ENCODE measurements at places on chromosomes 11 and 22.
A peak's percentile ranks its signal among the peaks of the same experiment; 100 is the strongest.

DNA sequence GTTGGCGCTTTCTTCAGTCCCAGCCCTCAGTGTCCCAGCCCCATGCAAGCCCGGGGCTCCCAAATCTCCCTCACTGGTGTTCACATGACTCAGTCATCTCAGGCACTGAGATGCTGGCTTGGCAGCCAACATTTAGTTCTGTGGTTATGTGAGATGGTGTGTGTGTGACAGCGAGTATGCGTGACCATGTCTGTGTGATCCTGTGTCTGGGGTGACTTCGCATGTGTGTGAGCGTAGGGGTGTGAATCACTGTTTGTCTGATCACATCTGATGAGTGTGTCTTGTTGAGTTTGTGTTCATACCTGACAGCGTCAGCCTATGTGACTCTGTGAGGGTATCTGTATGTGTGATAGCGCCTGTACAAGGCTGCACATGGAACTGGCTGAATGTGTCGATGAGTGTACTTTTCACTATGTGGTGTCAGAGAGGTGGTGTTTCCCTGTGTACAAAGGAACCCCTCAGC lies 16.2 kb downstream of the CREB3L1 start:
- peak; percentile 97 for DNase-seq

DNA sequence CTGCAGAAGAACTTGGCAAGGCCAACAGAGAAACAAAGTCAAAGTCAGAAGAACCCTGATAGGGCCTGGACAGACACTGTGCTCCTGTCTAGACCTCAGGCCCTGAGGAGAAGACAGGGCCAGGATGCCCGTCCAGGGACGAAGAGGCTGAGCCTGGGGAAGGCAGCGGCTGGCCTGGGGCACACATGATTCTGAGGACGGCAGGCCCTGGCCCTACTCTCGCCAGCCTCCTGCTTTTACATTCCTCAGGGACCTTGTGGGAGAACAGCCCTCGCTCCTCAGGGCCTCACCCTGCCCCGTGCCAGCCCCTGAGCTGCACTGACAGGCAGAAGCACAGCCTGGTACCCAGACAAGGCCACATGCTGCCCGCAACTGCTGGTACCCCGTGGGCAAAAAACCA lies 43.6 kb upstream of the TTLL12 start:
- no peak for DNase-seq

GRCh38 chr11:58494101-58494500 lies 13.8 kb downstream of the OR5B21 start:
- no peak for DNase-seq

- peak; percentile 95 for DNase-seq
Measured at GRCh38 chr11:118918128-118918685, 7.5 kb downstream of the BCL9L start.

DNA sequence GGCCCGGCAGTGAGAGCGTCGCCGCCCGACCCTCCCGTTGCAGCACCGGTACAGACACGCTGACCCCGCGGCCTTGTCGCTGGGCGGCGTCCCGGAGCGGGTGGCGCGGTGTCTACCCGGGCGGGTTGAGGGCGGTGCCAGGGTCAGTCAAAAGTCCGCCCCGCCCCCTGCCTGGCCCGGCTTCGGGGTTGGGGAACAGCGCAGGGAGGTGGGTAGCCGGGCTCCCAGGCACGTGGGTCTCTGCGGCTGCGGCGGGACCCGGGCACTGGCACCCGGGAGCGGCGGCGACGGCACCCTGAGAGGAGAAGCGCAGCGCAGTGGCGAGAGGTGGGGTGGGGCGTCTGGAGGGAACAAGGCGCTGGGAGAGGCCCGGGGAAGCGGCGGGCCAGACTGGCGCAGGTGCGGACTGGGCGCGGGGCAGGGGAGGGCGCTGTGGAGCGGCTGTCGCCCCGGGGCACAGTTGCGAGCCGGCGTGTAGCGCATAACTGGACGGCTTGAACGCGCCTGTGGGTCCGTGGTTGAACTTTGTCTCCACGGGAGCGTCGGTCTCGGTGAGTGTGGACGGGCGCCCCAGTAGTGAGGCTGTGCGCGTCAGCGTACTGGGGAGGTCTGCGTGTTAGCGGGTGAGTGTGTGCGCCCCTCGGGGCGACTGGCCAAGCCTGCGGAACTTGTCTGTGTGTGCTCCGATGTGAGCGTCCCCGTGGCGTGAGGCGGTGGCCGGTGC lies at the start of gene P2RY2:
Gene P2RY2 (plus strand): TSS at position 176 of the 724 bp plus-strand sequence. CDS start 15,879 bp downstream, outside the sequence.
- DNase-seq = peak; percentile 50

- DNase-seq = no peak
Measured at GRCh38 chr11:74072721-74073120, 63.8 kb upstream of the UCP3 start.

DNA sequence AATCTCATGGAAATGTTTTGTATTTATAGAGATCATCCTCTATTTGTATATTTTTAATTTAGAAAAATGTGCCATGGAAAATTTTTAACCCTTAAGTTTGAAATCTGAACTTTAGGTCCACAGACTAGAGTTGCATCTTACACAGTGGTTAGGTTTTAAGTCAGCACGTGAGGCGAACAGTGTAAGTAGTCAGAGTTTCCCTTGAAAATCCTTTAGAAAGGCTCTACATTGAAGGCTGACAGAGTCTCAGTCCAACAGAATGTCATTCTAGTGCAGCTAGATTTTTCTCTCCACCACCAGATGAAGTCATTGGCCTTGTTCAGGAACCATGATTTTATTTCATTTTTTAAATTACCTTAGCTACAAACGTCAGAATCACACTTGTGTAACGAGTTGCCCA lies 18.7 kb downstream of the HMGXB4 start:
- no peak for DNase-seq

DNA sequence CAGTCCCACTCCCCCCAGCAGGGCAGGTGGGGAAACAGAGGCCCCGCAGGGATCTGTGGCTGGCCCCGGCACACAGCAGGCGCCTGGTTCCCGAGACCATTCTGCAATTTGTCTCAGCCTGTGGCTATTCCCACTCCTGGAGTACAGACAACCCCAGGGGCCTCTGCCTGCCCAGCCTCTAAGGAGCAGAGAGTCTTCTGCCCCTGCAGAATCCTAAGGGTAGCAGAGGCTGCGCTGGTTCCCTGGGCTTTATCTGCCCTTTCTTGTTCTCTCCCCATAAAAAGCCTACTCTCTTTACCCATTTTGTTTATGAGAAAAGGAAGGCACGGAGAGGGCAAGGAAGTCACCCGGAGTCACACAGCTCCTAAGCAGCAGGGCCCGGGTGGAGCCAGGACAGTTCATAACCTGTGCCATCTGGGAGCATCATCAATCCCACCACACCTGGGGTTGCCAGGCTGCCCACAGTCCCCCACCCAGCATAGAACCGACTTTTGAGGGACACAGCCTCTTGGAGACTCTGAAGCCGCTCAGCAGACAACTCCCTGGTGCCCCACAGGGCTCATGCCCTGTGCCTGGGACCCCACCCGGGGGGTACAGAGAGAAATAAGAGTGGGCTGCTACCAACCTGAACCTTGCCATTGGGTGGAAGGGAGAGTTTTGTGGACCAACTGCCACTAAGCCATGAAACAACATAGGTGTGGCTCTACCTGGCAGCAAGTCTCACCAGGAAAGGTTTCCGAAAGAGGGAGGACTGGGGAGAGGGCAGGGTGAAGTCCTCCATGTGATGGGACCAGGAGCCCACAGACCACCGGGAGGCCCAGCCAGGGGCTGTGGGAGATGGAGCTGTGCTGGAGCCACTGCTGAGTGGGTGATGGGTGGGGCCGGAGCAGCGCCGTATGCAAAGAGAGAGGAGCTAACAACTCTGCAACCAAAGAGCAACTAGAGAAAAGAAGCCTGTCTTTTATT lies 17.2 kb upstream of the LINC01488 start:
- DNase-seq = no peak

GRCh38 chr11:101860696-101861427 lies 53.9 kb upstream of the CEP126 start:
- peak; percentile 53 for DNase-seq

DNA sequence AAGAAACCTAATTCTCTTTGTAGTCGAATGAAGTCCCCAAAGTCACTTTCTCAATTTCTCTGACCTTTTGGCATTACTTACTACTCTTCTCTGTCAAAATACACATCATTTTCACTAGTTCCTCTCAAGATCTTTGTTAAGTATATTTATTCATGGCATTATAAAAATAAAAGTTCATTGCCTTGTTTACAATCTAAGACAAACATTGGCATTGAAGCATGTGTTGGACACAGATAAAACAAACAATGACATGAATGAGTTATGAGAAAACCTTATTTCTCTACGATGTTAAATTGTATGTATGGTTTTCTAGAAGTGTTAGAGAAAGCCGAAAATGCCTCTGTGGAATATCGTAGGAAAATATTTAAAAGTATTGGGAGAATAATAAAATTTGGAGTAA lies 8.6 kb upstream of the OR51G1 start:
- no peak for DNase-seq

DNA sequence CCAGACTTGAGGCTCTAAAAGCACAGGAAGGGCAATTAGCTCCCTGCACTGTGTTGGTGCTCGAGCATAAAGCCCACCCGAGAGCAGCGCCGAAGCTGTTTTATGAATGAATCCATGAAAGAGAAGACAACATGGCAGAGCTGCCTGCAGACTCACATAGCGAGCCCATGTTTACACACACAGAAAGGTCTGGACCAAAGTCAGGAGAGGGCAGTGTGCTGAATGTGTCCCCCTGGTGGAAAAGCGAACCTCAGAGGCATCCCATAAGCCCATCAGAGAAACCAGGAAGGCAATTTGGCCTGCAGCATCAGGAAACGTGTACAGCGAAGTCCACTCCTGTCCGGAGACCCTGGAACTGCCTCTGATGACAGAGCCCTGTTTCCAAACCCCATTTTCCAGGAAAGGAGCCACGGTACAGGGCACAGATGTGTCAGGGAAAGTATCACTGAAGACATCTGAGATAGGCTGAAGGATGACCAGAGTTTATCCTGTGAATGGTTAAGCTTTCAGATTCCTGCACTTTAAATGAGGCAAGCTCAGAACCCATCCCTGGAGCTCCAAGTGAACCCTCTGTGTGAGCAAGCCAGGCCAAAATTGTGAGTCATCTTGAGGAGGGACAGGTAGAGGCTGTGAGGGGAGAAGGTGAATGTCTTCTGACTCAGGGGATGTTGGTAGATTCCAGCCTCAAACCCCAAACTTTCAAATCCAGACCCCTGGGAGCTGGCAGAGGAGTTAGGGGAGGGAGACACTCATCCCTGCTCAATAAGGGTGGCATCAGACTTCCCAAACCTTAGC lies 36.9 kb downstream of the CHRDL2 start:
- no peak for DNase-seq

- no peak for DNase-seq
Measured at GRCh38 chr11:34904421-34904955, 11.7 kb downstream of the APIP start.

DNA sequence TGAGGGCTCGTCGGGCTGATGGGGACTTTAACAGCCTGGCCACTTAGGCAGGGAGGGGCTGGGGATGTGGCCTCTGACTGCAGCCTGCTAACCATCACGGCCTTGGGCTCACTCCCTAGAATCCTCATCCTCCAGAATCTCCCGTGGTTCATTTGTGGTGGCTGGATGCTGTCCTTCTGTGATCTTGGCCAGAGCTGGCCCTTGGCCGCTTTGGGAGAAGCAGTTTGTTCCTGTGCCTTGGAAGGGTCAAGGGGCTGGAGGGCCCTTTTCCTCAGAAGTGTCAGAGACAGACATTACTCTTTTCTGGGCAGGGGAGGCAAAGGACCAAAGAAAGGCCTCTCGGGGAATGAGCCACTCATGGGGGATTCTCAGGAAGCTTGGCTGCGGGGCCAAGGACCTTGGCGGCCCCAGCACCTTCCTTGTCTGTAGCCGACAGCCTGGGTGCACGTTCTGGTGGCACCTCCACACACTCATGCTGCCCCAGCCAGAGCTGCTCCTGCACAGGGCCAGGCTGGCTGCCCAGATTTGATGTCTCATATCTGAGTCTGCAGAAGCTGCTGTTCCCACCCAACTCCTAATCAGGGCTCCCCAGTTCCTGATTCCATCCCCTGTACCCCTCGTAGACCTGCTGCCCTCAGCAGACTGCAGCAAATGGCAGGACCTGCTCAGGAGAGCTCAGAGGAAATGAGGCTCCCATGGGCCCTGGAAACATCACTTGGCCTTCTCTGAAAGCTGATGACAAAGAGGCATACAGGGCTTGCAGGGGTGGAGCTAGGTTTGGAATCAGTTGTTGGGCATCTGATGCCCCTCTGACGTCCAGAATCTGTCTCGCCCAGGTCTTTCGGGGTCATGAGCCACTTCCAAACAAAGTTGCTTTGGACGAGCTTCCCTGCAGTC lies 107.7 kb downstream of the CTTN start:
- DNase-seq = no peak

- no peak for DNase-seq
Measured at GRCh38 chr11:9642894-9643293, 21.0 kb upstream of the SWAP70 start.

GRCh38 chr11:66722745-66723651 lies 6.0 kb downstream of the SPTBN2 start:
- DNase-seq = no peak

- peak; percentile 56 for DNase-seq
Measured at GRCh38 chr22:24466716-24467328, 28.3 kb upstream of the UPB1 start.

GRCh38 chr11:78350646-78351165 lies 66.9 kb downstream of the GAB2 start:
- no peak for DNase-seq

DNA sequence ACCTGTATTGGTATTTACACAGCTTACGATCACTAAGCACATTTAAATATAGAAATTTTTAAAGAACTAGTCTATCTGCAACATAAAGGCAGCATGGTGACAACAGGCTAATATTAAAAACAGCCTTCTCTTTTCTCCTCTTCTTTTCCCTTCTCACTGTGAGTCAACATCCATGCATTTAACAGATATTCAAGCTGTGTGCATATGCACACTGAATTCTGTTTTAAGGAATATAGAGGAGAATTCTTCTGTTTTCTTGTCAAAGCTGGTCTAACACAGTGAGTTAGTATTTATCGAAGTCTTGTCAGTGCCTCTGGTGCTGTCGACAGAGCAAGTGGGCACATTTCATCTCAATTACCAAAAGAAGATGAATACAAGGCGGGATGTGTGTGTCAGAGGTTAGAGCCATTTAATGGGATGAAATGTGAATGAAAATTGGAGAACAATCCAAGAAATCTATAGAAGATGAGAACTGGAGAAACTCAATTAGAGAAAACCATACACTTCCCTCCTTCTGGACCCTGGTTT lies 282.3 kb downstream of the FAT3 start:
- no peak for DNase-seq

- no peak for DNase-seq
Measured at GRCh38 chr11:113091481-113091780, 130.2 kb downstream of the NCAM1 start.

- DNase-seq = no peak
Measured at GRCh38 chr11:1310772-1311468, 1.5 kb upstream of the TOLLIP start.

All from foreskin fibroblast (primary cell).